ENCODE measurements at places on chromosomes 4 and X.

- no peak for DNase-seq
Measured at GRCh38 chr4:11287055-11287454, 141.6 kb downstream of the HS3ST1 start.

DNA sequence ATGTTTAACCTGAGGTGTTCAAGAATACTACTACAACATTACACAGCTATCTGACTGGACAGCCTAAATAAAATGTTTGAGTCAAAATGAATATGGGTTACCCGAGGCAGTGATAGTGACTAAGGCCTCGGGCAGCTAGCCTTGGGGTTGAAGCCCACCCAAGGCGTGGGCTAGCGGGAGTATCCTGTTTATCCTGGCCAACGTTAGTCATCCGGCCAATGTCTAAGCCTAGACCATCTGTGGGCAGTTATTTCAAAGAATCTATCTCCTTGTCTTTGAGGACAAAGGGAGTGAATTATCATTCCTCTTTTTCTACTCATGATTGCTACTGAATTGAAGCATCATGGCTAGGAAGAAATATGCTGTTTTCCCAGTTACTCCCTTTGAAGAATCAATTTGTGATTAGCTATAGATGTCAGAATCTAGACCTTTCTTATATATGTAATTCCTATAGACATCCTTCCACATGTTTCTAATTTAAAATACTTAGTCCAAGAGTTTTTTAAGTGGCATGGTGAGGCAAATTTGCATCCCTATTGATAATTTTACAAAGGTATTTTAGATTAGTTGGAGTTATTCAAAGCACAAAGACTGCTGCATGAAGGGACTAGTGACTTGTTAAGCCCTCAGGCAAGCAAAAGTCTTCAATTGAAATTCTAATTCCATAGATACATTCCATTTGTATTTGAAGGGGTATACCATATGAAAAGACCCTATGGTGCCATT lies 6.0 kb upstream of the PDGFC start:
- no peak for DNase-seq

DNA sequence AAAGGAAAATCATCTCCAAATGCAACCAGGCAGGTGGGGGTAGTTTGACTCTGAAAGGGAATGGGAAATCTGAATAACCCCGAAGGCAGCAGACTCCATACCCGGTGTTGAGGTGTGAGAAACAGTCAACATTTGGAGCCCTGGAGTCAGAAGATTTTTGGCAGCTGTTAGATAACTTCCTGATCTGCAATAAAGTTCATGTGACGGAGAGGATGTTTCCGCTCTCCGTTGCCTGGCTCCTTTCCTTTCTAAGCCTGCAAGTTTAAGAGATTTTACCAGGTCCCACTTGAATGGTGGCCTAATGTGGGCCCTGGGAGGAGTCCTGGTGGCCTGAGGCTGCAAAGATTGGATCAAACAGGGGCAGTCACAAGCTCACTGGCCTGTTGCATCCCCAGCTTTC lies 27.7 kb downstream of the HAND2 start:
- no peak for DNase-seq

GRCh38 chrX:427812-428725 lies 41.4 kb upstream of the PPP2R3B start:
- no peak for DNase-seq

- no peak for DNase-seq
Measured at GRCh38 chrX:132591719-132592275, 103.0 kb upstream of the MBNL3 start.

DNA sequence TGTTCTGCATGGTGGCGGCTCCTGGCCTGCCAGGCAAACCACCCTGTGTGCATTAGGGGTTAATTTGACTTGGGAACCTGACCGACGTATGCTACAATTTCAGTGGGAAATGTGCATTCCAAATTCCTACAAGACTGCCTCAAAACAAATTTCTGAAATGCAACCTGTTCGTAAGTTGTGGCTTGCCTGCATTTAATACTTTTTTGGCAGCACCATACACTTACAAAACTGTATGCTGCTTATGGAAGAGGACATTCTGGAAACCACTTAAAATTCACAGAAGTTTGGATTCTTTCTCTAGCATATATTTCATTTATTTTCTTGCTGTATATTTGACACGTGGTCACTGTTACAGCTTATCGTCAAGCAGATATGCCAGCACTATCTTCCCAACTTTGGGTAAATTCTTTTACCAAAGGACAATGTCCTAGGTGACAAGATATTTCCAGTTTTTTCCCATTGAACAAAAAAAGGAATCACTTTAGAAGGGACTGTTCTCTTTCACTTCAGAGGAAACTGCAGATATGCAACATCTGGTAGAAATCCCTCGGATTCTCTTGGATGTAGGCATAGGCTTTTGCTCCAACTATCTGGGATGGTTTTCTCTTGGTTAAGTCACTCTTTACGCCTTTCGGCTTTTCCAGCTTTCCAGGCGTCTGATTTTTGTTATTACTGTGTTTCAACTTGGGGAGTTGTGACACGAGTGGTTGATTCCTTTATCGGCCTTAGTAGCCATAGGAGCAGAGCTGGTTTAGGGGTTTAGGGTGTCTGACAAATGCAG lies 9.7 kb upstream of the TENM3 start:
- DNase-seq = no peak

DNA sequence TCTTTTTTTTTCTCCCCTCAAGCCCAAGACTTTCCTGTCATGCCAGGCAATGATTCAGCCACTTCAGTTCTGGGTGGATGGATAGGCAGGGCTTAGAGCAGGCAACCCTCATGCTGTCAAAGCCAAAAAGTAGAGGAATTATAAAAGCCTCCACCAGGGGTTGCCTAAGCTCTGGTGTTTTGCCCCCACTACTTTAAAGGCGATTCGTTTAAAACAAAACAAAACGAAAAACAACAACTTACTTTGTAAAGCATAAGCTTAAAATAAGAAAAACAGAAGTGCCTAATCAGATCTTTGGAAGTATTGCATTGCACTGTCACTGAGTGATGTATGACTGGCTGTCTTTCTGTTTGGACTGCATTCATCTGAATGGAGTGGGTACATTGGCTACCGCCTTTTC lies 5.3 kb upstream of the IDS start:
- DNase-seq = no peak

DNA sequence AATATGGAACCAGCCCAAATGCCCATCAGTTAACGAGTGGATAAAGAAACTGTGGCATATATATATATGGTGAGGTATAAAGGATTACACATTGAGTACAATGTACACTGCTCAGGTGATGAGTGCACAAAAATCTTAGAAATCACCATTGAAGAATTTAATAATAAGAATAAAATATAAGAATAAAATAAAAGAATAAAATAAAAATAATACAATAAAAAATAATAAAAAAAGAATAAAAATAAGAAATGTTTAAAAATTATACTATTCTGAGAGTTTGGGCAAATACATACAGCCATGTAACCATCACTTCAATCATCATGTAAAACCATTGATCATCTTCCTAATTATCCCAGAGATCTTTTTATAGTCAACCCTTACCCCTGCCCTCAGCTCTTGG lies 173.5 kb downstream of the AWAT2 start:
- DNase-seq = no peak

GRCh38 chr4:40934676-40935075 lies 184.9 kb downstream of the NSUN7 start:
- DNase-seq = no peak

- DNase-seq = no peak
Measured at GRCh38 chr4:184846531-184846930, 20.8 kb upstream of the ACSL1 start.

DNA sequence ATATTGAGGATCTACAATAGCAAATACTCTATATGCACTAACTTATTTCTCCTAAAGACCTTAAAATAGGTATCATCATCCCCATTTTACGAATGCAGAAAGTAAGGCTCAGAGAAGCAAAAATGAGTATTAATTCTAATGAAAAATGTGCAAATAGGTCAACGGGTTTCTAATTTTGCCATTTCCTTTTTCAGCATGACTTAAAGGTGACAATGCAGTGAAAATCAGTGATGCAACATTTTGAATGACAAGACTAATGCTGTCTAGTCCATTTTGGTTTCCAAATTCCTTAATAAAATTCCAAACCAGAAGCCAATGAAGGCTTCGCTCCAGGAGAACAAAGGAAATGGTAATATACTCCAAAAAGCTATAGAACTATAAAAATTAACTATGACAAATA lies 37.0 kb upstream of the IBSP start:
- no peak for DNase-seq

- DNase-seq = no peak
Measured at GRCh38 chrX:19863212-19863856, 24.1 kb downstream of the SH3KBP1 start.

- no peak for DNase-seq
Measured at GRCh38 chrX:134423606-134424005, 36.4 kb upstream of the HPRT1 start.

GRCh38 chr4:176504118-176504517 lies 184.4 kb downstream of the SPCS3 start:
- no peak for DNase-seq

DNA sequence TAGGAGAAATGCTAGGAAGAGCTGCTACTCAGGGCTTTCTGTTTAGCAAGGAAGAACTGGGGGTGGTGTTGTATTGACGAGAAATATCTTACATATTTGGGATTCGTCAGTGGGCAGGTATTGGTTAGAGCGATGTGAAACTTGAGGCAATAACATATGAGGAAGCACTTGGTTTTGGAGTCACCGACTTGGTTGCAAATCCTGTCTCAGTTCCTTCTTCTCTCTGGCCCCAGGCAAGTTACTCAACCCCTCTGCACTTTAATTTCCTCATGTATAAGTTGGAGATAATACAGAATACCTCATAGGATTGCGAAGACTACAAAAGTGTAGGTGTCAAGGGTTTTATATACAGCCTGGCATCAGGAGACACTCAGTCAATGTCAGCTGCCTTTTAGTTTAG lies 34.1 kb downstream of the GPAT3 start:
- DNase-seq = no peak

- no peak for DNase-seq
Measured at GRCh38 chr4:54016504-54016903, 47.9 kb downstream of the CHIC2 start.

GRCh38 chrX:18985186-18985435 lies 1.2 kb upstream of the PHKA2 start:
- no peak for DNase-seq

GRCh38 chr4:168293386-168293975 lies 25.1 kb downstream of the DDX60 start:
- DNase-seq = no peak

DNA sequence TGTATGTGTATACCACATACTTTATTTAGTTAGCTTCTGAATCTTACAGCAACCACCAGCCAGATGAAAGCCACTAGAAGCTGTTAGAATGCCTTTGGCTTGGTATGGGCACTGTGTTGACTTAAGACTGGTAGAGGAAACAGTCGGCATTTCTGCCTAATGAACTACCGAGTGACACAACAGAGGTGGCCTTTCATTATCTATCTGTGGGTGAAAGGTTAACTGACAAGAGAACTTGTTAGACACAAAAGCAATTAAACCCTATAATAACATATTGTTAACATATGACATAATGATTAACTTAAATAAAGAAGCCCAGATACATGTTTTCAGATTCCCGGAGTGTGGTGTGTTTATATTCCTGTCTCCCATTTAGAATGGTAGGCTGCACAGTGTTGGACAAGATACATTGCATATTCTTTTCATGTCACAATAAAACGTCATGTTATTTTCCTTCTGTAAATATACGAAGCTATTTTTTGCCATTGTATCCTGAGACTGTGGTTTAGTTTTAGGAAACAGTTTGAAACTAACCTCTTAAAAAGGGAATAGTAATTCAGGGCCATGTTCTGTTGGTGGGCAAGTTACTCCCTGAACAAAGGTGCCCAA lies 181.5 kb downstream of the SLIT2 start:
- DNase-seq = no peak
